ENCODE measurements at places on chromosomes 2 and 18.

DNA sequence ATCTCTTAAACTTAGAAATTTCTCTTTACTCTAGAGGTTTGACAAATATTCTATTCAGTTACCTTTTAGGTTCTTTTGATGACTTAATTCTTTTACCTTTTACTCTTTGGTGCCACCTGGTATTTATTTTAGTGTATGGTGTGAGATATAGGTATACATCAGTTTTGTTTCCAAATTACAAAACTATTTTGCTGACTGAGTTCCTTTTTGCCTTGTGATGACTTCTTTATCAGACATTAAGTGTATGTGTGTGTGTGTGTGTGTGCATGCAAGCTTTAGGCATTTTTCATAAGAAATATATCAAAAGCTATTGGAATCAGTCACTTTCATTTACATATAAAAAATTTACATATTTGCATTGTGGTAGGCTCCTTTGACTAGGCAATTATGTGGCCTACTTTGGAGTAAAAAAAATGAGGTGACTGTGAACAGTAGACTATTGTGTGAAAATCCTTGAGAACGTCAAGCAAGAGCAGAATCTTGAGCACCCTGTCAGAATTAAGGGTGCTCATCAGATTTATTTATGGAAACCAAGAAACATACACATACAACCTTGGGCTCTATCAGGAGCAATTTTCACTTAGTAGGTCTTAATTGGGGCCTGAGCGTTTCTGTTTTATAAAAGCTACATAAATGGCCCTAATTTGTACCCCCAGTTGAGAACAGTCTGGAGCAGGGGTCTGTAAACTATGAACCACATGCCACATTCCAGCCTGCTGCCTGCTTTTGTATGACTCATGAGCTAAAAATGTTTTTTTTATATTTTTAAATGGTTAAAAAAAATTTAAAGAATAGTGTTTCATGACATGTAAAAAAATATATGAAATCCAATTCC, 415.9 kb downstream of the SLC4A3 start:
- DNase-seq: no peak

GRCh38 chr18:25457601-25458000, 105.6 kb upstream of the ZNF521 start:
- no peak for DNase-seq

- DNase-seq: no peak
Observed at GRCh38 chr2:136376211-136376610, 258.3 kb upstream of the CXCR4 start.

GRCh38 chr18:7848054-7848412, 280.9 kb downstream of the PTPRM start:
- no peak for DNase-seq

DNA sequence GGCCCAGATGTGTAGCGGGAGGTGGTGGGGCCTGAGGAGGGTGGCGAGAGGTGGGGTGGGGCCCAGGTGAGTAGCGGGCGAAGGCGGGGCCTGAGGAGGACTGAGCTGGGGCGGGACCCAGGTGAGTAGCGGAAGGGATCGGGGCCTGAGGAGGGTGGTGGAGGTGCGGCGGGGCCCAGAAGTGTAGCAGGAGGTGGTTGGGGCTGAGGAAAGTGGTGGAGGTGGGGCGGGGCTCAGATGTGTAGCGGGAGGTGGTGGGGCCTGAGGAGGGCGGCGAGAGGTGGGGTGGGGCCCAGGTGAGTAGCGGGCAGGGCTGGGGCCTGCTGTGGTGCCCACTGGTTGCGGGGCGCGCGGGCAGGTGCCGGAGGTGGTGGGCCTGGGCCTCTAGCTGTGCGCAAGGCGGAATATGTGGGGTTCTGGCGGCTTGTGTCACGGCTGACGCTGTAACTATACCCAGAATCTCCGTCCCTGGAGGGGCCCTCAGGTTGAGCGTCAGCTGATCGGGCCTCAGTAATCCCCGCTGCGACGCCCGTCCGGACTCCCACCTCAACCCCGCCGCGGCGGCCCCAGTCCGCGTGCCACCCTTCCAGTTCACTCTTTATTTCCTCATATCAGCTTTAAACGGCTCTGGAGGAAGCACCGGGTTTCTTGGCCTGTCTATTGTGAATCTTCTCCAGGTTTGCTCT, 866 bp upstream of the SF3B6 start:
- no peak for DNase-seq

GRCh38 chr2:3114406-3115185, 263.0 kb downstream of the EIPR1 start:
- DNase-seq: no peak

GRCh38 chr2:63790906-63791305, 50.8 kb upstream of the UGP2 start:
- no peak for DNase-seq

DNA sequence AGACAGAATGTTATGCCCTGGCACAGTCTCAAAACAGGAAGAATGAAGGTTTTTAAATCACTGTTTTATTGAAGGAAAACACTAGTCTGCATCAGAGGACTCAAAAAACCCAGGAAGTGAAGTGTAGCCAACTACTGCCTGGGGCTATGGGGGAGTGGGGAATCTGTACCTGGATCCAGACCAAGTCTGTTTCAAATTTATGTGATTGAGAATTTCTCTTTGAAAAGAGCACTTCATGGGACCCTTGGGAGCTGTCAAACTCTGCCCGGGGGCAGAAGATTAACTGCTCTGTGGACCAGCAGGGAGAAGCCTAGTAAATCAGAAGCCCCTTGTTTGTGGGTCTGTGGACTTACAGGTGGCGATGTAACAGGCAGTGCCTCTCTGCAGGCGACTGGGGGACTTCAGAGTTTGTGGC, 45.3 kb upstream of the TANC1 start:
- DNase-seq: no peak

- no peak for DNase-seq
Observed at GRCh38 chr18:49731860-49732311, 81.4 kb downstream of the ACAA2 start.

- DNase-seq: no peak
Observed at GRCh38 chr2:181546086-181546485, 88.9 kb downstream of the ITGA4 start.

- no peak for DNase-seq
Observed at GRCh38 chr2:29724282-29724681, 197.1 kb downstream of the ALK start.

DNA sequence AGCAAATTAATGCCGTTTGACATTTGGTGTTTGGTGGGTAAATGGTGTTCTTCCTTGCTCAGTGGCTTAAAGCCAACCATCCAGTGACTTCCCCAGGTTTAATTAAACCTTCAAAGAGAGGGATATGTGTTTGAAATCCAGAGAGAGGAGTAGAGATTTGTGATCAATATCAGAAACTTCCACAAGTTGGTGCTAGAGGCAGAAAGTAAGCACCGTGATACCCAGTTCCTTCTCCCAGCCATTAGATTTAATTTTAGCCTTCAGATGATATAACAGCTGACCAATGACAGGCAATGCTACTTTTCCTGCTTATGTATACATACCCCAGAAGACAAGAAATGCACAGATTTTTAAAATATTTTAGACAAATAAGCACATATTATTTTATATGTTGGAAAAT, 398.5 kb downstream of the CDH2 start:
- no peak for DNase-seq

GRCh38 chr2:46284260-46284659, 12.9 kb upstream of the EPAS1 start:
- DNase-seq: no peak

- DNase-seq: no peak
Observed at GRCh38 chr2:105140240-105140568, 101.3 kb upstream of the GPR45 start.

GRCh38 chr18:46028536-46028891, 43.5 kb downstream of the PSTPIP2 start:
- no peak for DNase-seq

DNA sequence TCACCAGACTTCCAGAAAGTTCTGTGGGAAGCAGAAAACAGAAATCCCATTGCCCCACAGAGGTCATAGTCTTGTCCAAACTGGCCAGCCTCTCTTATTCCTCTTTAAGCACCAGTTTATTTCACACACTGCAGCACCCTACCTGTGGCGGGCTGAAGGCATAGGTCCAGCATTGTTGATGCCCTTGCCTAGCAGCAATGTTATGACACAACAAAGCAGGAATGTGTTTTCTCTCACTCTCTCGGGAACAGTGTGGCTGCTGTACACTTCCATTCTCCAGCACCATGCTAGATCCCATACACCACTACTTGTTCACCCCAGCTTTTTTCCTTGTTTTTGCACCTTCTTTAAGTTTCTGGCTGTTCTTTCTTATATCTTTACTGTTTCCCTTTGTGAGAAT, 181.6 kb downstream of the DNAH6 start:
- no peak for DNase-seq

GRCh38 chr2:199490049-199490448, 32.3 kb upstream of the SATB2 start:
- DNase-seq: no peak

DNA sequence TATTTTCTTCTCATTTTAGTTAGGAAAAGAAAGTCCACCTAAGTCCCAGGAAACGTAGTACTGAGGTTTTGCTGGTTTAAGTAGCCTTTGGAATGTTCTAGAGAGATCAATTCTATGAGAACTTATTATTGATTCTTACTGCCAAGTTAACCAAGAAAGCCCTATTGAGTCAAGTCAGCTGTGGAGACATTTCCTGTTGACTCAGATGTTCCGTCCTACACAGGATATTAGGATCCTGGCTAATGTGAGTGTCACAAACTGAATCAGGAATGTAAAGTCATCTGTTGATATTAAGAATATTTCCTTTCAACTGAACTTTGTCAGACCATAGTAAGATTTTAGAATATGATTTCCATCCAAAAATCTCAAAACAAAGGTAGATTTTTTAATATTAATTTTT, 654.3 kb downstream of the LRRTM4 start:
- no peak for DNase-seq

DNA sequence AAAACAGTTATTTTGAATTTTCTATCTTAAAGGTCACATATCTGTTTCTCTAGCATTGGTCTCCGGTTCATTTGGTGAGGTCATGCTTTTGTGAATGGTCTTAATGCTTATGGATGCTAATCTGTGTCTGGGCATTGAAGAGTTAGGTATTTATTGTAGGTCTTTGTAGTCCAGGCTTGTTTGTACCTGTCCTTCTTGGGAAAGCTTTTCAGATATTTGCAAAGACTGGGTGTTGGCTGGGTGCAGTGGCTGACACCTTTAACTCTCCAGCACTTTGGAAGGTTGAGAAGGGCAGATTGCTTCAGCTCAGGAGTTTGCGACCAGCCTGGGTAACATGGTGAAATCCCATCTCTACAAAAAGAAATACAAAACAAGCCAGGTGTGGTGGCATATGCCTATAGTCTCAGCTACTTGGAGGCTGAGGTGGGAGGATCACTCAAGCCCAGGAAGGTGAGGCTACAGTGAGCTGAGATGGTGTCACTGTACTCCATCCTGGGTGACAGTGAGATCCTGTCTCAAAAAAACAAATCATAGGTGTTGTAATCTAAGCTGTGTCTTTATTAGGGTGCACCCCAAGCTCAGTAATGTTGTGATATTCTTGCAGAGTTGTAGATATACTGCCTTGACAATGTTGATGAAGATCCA, 82.3 kb downstream of the FAM117B start:
- DNase-seq: no peak

- DNase-seq: no peak
Observed at GRCh38 chr2:118510807-118511206, 336.6 kb downstream of the EN1 start.

DNA sequence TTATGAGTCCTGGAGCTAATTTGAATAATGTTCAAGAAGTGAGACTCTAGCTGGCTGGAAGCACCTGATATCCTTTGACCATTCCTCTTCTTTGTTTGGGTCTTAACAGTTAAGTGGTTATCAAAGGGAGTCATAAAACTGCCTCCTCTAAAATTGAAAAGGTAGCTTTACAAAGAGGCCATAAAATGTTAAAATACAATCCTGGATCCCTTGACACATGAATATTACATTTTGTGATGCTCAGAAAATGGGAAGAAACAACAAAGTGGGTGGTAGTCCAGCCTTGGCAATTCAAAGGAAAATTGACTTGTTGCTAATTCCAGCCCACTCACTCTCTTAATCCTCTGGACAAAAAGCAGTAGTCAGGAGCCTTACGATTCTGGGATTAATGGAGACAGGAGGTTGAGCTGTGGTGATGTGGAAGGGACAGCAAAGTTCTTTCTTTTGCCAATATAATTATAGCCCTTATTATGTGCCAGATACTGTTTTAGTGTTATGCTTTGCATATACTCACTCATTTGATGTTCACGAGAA, 339.2 kb downstream of the PDE11A start:
- DNase-seq: no peak

DNA sequence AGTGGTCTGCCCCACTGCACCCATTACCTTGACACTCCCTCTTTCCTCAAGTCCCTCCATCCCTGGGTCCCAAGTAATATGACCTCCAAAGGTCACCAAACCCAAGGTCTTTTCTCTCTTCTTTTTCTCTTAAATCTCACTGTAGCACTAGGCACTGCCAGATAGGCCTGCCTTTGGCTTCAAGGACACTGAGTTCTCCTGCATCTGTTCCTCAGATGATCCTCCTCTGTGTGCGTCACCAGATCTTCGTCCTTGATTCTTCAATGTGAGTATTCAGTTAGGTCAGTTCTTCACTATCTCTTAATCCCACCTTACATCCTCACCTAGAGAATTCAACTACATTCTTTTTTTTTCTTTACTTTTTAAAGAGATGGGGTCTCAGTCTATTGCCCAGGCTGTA, 249.2 kb downstream of the NBAS start:
- DNase-seq: no peak

- no peak for DNase-seq
Observed at GRCh38 chr2:27303093-27304025, 4.9 kb downstream of the UCN start.

DNA sequence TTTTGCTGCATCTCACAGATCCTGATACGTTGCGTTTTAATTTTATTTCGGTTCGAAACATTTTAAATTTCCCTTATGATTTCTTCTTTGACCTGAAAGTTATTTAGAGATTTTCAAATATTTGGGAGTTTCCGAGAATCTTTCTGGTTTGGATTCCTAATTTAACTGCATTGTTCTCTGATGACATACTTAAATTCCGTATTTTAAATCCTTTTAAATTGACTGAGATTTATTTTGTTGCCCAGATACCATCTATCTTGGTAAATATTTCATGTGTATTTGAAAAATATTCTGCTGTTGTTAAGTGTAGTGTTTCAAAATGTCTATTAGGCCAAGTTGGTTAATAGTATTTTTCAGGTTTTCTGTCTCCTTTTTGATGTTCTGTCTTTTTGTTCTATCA, 37.7 kb downstream of the MROH2A start:
- no peak for DNase-seq
